DMS53 (cell line): ENCODE measurements at places on chromosomes 2 and 18.

- no peak for DNase-seq
These were observed 198.6 kb upstream of the CWC22 start for GRCh38 chr2:180205621-180206235.

- no peak for DNase-seq
These were observed 47.0 kb downstream of the PROC start for GRCh38 chr2:127465258-127465657.

DNA sequence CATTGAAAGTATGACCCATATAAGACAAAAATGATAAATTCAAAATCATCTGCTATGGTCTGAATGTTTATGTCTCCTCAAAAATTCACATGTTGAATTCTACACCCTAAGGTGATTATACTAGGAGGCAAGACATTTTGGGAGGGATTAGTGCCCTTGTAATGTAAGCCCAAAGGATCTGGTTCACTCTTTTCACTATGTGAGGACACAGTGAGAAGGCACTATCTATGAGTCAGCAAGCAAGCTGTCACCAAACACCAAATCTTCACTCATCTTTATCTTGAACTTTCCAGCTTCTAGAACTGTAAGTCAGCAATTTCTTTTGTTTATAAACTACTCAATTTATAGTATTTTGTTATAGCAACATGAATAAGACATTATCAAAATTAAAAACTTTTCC, 284.7 kb upstream of the ZC3H15 start:
- DNase-seq: no peak

DNA sequence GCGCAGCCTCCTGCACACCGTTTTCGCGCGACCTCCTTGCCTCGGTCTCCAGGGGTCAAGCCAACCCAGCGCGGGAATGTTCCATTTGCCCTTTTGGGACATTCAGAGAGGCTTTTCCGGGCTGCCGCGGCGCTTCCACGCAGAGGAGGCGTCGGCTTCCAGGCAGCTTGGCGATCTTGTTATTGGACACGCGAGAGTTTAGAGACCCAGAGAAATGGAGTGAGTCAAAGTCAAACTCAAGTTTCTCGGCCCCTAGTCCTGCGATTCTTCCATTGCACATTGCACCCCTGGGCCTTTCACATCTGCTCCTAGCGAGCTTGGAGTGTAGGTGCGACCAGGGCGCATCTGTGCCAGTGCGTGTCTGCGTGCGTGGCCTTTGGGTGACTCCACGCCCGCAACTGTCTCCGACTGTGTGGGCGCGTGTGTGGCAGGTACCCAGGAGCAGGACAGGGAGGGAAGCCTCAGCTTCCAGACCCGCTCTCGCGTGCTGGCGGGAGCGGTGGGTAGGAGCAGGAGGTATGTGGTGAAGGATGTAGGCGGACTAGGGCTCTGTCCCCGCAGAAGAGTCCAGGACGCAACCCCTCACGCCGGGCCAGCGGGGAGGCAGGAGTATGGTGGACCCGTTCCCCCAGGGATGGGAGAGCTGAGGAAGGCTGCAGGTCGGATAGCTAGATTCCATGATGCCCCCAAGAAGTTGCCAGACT, 13.5 kb downstream of the SIX3 start:
- peak; percentile 61 for DNase-seq

DNA sequence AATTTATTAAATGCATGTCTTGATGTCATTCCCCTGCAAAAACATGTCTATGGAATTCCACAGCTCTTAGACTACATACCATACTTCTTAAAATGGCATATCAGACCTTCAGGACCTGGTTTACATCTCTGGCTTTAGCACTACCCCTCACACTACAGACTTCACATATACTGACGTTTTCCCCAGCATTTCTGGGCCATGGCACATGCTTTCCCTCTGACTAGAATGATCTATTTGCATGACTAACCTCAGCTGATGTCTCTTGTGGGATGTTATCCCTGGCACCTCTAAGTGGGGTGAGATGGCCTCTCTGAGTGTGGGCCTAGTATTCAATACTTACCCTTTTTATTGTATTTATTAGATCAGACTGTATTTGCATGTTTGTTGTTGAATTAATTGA, 381.6 kb downstream of the ERBB4 start:
- DNase-seq: peak; percentile 0

- DNase-seq: no peak
These were observed 848.5 kb downstream of the DCDC2C start for GRCh38 chr2:4551691-4552474.

DNA sequence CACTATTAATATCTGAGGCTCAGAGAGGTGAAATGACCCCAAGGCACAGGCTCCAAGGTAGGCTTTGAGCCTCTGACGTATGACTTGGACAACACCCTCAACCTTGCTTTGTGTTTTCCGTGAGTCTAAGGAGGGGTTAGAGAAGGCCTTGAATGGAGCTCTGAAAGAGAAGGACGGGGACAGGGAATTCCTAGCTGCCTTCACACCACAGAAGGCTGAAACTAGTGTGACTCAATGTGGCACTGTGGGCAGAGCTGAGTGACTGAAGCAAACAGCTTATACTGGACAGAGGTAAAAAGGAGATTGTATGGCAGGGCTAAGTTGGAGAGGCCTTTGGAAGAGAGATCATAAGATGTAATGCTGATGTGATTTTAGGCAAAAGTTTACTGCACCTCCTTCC, 3.5 kb upstream of the NCK2 start:
- peak; percentile 85 for DNase-seq

GRCh38 chr18:59877361-59877760, 22.4 kb upstream of the PMAIP1 start:
- DNase-seq: no peak

DNA sequence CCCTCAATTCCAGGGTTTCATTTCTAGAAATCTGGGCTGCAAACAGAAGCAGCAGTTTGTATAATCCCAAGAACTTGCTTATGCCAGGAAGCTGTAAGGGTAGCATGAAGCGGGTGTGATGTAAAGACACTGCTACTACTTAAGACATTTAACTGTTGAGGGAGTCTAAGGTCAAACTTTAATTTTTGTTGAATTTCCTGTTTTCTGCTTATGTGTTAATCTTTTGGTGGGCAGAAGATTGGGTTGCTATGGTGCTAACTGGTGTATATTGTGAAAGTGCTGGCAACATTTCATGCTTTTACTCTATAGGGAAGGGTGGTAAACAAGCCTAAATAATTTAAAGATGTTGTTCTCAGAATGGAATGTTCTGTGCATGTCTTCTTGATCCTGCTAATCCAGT, 2.7 kb downstream of the NCOA1 start:
- no peak for DNase-seq

DNA sequence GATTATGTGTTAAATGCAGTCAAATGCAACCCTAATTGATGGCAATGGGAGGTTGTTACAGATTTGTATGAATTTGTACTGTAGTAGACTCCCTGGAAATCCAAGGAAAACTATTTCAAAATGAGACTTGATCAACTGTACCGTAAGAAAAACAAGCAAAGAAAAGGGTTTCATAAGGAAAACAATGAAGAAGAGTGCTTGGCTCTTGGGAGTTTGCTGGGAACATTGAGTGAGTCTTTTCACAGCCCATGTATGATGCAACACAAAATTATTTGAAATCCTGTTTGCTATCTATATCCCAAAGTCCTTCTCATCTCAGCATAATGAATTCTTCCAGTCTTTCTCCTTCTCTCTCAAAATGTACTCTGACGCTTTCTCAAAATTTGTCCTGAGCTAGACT, 67.0 kb upstream of the OSR1 start:
- DNase-seq: no peak

GRCh38 chr2:14750433-14750832, 117.9 kb downstream of the LRATD1 start:
- DNase-seq: no peak

DNA sequence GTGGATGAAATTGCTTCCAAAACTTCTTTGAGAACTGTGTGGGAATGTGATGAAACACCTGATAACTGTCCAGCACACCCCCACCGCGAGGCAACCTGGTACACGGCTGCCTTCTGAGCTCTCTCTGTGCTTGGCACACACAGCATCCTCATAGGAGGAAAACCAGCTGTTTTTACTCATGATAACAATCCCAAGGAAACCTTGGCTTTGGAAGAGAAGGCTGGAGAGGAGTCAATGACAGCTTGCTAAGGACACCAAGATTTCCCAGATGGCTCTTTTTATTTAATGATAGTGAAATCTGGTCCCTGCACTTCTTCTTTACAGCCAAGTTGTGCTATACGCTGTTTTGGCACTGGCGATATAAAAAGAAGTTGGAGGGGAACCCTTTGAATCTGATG, 232.5 kb upstream of the FN1 start:
- DNase-seq: no peak

- no peak for DNase-seq
These were observed 63.2 kb upstream of the SPAG16 start for GRCh38 chr2:213220967-213221603.

DNA sequence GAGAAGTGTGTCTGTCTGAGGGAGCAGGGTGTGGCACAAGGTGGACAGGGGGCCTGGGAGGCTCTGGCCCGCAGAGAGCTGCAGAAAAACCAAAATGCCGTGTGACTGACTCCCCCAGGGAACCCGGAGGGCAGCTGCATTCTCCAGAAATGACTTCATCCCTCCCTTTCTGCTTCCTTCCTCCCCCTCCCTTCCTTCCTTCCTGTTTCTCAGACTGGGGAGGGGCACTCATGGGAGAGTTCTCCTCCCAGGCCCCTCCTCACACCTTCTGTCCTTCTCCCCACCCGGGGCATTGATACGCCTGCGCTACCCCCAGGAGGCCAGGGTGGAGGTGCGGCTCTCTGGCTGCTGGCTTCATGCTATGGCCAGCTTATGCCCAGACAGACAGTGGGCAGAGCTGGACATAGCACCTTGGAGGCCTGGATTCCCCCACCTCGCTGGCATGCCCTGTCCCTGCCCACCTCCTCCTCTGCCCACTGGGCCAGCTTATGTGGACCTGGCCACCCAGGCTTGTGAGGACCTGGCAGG, 8.2 kb upstream of the GPR17 start:
- no peak for DNase-seq

DNA sequence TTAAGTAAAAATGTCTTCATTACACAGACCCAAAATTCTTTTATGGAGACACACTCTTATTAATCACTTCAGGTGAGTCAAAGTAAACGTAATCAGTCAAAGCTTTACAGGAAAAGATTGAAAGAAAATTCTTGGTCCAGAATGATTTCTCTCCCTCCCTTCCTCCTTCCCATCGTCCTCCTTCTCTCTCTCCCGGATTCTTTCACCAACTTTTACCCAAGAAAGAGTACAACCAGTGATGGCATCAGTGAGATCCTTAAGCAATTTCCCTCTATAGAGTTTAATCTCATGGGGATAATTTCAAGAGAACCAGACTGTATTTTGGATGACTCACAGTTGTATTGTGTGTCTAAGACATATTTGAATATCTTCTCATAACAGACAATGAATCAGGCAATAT, 258.1 kb downstream of the ALK start:
- DNase-seq: peak; percentile 36

GRCh38 chr2:21892140-21892539, 768.4 kb downstream of the TDRD15 start:
- no peak for DNase-seq
